NCI-H748 treated with DMSO at 0.1 percent for 48 hours (cell line): ENCODE measurements at places on chromosomes 2 and 18.

DNA sequence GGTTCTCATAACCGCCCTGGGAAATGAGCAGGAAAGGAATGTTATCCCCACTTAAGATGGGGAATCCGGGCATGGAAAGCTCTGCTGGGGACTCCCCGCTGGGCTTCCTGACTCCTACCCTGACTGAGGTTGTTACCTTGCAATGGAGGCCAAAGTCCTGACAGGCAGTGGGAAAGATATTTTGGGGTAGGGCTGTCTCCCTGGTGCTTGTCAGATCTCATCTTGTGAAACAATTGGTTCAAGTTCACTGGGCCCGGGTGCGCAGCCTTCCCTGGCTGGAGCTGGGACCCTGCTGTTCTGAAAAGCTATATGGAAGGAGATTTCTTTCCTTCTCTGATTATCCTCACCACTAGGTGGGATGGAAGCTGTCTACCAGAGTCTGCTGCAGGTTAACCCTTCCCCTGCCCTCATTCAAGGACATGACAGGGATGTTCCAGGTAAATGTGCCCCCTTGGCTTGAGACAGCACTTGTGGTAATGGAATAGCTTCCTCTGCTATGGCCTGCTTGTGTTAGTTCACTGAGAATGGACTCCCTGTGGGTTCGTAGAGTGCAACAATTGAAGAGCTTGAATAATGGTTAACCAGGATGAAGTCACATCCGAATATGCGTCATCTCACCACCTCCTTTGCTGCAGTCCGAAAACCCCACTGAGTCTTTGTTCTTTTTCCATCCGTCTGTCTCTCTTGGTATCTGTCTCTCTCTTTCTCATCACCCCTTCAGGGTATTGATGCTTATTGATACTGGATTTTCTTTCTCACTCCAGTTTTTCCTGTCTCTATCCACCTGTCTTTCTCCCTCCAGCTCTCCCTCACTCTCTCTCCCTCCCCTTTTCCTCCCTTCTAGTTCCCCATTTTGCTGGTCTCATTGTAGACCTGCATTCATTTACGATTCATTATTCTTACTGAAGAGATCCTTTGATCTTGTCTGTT is 67.8 kb upstream of the EPAS1 start:
- no peak for DNase-seq

- peak; percentile 42 for DNase-seq
Observed at GRCh38 chr2:211455216-211455841, 898.9 kb downstream of the CPS1 start.

DNA sequence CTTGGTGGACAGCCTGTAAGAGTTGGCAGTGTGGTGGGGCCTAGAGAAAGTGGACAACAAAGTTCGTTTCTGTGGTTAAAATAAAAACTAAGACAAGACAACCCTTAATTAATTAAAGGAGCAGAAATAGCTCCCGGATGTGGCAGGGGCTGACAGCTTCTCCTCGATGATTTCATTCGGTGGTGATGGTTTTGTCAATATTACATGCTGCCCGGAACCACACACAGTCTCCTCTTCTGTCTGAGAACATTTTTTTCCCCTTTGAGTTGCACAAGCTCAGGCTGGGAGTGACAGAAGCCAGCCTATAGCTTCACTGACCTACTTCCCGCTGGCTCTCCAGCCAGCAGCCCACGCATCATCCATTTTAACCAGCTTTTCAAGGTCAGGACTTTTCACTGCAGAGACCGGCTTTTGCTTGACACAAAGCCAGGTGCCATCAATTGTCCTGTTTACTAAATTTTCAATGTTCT is 378.8 kb downstream of the SLC4A3 start:
- no peak for DNase-seq

DNA sequence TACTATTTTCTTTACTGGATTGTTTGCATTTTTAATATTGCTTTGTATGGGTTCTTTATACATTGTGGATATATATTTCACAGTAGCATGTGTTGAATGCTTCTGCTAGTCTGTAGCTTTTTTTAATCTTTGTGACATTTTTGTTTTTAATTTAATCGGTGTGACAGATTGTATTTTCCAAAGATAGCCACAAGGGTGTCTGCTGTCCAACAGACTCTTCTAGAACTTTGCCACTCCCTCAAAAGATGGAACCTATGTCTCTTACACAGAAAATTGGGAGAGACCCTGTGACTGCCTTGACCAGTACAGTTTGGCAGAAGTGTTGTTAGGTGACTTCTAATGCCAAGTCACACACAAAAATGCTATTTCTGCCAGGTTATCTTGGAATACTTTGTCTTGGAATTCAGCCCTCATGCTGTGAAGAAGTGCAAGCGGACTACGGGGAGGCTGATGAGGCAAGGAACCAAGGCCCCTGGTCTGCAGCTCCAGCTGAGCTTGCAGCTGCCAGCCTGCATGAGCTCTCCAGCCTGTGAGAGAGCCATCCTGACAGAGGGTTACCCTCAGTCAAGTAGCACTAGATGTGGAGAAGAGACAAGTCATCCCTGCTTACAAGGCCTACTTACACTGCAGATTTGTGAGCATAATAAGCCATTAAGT is 110.8 kb downstream of the TDRD15 start:
- DNase-seq = no peak

GRCh38 chr2:34416856-34417255 is 817.8 kb upstream of the FAM98A start:
- no peak for DNase-seq
